ENCODE measurements at places on chromosomes 5 and 9.

DNA sequence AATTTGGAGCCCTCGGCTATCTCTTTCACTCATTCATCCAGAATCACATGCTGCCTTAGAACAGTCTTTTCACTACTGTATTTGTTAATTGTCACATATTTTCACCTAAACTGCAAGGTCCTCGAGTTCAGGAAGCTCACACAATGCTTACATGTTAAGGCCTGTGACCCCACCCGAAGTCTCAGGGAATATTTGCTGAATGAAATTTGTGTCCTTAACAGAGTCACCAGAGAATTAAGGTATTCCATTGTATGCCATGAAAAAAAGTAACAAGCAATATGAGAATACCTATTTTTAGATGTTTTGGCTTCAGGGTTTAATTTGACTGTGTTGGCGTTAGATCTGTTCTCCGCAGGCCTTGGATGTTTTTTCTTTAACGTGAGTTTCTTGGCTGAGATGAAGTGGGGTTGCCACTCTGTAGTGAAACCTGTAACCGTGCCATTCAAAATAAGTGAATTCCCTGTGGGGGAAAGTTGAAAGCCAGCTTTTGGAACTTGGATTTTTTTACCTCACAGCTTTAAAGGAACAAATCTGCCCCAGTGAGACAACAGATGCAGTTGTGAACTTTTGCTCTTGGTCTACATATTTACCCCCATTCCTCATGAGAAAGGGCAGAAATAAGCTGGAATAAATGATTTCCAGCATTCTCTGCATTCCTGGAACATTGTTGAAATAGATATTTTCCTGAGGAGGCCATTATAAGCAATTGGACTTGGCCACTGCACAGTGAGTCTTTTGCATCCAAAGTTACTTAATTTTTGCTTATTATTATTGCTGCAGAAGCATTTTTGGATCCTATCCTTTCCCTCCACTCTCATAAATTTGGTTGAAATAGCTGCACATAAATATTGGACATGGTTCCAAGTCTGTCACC is 35.9 kb upstream of the FBP1 start:
- DNase-seq: no peak

DNA sequence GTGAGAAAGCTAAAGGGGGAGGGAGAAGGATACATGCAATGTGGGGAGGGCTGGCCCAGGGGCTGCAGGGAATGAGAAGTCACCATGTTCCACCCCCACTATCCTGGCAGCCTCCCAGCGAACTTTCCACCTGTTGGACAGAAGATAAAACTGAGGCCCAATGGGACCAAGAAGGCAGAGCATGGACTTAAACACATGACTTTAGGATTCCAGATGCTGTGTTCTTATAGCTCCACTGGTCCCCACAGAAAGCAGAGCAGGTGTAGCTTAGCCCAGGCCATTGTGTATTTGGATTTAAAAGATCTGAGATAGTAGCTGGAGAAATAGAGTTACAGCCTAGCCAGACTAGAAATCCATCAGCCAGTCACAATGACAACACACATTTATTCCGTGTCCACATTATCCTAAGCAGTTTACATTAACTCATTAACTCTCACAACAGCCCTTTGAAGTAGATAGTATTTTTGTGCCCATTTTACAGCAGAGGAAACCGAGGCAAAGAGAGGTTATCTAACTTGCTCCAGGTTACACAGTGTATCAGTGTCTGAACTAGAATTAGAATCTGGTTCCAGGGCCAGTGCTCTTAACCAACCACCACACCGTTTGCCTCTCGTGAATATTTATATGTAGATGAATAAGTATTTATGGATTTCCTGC is 121.0 kb downstream of the RGS3 start:
- no peak for DNase-seq

- no peak for DNase-seq
Observed at GRCh38 chr9:126389992-126390391, 63.4 kb downstream of the MVB12B start.

DNA sequence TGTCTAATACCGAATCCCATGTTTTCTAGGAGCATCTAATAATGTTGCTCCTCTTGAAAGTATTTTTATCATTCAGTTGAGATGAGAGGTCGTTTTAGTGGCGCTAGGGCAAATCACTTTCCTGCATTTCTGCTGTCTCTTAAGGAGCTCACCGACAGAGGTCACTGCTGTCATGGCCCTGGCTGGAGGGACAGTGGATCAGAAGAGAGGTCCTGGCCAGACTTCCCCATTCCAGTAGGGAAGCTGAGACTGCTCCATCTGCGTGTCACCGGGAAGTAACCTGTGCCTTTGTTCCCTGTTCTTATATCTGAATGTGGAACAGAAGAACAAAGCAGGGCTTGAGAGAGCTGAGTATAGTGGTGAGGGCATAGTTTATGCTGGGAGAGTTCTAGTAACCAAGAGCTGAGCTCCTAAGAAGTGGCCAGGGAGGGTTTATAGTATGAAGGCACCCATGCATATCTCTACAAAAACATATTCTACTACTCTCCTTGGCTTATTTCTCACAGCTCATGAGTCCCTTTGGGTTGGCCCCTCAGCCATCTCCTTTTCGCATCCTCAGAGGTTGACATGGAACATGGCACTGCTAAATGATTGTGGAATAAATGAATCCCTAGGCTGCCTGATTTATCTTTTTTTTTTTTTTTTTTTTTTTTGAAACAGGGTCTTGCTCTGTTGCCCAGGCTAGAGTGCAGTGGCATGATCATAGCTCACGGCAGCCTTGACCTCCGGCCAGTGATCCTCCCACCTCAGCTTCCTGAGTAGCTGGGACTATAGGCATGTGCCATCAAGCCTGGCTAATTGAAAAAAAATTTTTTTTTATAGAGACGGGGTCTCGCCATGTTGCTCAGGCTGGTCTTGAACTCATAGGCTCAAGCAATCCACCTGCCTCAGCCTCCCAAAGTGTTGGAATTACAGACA is 27.2 kb downstream of the ATP6V0E1 start:
- no peak for DNase-seq

- no peak for DNase-seq
Observed at GRCh38 chr5:120103495-120103894, 360.6 kb upstream of the PRR16 start.

GRCh38 chr9:83208065-83208850 is 145.3 kb upstream of the RASEF start:
- DNase-seq: no peak

All from stimulated activated CD4-positive, alpha-beta T cell treated with anti-CD3 and anti-CD28 coated beads, Interleukin-1b, Interleukin-23, amount 100 ng/mL, for 1 hour (primary cell).